ENCODE measurements at places on chromosomes 6 and 20.

DNA sequence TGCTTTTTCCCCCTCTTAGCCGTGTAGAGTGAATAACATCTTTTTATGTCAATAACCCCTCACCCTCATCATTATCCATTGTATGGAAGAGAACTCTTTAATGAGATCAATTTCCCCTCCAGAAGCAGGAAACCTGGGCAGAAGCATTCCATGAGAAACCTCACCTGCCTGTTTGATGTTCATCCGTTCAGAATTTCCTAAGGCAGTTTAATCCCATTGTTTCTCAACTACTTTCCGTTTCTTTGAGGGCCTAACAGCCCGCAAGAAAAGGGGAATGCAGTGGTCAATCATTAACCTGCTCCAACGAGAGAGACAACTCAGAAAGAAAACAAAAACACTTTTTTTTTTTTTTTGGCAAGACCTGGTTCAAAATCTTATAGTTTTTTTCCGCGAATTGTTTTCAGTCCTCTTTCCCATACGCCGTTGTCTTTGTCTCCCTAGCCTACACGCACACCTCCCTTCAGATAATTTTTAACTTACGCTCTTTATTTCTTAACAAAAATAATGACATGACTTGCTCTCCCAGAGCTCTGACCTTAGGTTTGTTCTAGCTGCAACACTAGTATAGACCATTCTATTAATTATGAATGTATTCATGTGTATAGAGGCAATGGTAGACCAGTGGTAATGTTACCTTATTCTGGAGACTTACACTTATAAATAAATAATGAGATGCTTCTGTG, 25.6 kb upstream of the ID4 start:
- DNase-seq, result no peak

- no peak for DNase-seq
Measured at GRCh38 chr6:164756142-164756541, 553.3 kb downstream of the C6orf118 start.

GRCh38 chr6:90401933-90402830, 105.5 kb upstream of the BACH2 start:
- no peak for DNase-seq

DNA sequence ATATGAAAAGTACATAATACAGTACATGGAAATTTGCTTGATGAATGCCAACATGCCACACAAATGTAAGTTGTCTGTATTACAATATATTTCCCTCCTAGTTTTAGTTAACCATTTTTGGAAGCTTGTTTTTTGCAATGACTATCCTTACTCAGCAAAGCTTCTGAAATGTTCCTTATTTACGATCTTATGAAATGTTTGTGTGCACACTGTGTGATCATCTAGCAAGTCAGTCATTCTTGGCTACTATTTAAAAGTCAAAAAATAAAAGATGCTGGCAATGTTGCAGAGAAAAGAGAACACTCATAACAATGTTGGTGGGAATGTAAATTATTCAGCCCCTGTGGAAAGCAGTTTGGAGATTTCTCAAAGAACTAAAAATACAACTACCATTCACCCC, 33.8 kb downstream of the SUMO4 start:
- DNase-seq, result no peak

- DNase-seq, result no peak
Measured at GRCh38 chr20:22775671-22776139, 191.3 kb upstream of the FOXA2 start.

- no peak for DNase-seq
Measured at GRCh38 chr6:14094721-14095120, 22.9 kb upstream of the CD83 start.

DNA sequence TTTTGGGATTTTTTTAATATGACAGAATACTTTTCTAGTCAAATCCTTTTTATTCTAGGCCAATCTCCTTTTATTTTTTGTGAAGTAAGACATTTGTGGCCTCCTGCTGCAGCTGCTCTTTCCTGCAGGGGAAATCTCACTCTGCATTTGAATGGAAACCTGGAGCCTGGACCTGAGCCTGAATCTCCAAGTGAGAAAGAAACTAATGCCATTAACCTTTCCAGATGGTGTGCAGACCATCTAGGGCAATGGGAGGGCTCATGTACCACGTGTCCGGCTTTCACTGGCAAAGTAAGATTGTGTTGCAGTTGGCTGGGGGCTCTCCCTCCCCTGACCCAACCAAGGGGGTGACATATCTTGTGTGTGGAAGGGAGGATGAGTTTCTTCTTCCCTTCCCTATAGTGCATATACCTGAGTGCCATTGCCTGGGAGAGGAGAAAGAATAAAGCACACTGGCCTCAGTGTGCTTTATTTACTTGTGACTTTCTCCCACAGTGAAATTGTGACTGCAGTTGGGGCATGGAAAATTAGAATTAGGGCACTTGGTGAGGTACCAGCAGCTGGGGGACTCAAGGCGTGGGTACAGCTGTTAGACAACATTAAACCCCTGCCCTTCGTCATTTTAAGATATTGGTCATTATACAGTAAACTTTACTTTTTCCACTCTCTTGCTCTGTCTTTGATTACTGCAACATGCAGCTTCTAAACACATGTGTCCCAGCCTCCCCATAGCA, 159.8 kb upstream of the RIN2 start:
- DNase-seq, result no peak

DNA sequence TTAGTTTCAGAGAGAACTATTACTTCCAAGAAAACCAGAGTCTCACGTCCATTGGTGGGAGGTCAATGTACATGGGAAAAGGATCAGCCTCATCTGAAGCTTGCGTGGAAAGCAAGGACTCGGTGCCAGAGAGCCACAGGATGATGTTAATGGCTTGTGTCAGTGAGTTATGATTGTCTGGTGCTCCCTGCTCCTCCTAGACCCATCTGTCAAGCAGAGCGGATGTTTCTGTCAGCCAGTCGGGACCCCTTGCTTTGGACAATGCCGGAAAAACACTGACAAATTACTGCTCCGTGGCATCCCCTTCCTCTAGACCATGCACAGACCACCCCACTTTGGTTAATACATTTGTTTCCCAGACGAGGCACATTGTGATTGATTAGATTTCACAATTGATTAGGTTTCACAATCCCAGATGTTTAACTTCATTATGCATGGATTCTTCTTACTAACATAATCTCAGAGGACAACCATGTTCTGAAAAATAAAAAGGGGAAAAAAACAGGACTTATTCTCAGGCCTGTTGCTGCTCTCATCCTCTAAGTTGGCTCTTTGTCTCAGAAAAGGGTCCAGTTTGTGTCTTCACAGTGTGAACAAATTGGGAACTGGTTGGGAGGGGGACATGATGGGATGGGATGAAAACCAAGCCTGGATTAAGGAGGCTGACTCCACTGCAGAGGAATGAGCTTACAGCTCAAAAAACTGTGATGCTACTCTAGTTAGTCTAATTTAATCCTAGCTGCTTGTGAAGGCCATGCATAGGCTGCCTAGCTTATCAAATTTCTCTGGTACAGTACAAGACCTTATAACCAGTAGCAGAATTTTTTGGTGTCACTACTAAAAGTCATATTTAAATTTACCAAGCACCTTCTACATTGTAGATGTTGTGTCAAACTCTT, 51.9 kb downstream of the UNC5CL start:
- no peak for DNase-seq

- no peak for DNase-seq
Measured at GRCh38 chr20:61936701-61937131, 129.0 kb downstream of the TAF4 start.

GRCh38 chr6:153539602-153540001, 408.5 kb upstream of the RGS17 start:
- no peak for DNase-seq

GRCh38 chr6:41399424-41399823, 64.0 kb downstream of the NCR2 start:
- no peak for DNase-seq

GRCh38 chr6:90131125-90131524, 165.5 kb downstream of the BACH2 start:
- DNase-seq, result no peak

GRCh38 chr20:2006452-2007361, 12.8 kb upstream of the PDYN start:
- no peak for DNase-seq

GRCh38 chr6:44097782-44098317, 29.4 kb downstream of the MRPL14 start:
- DNase-seq, result no peak

GRCh38 chr6:143615785-143616184, 62.0 kb upstream of the PHACTR2 start:
- no peak for DNase-seq

DNA sequence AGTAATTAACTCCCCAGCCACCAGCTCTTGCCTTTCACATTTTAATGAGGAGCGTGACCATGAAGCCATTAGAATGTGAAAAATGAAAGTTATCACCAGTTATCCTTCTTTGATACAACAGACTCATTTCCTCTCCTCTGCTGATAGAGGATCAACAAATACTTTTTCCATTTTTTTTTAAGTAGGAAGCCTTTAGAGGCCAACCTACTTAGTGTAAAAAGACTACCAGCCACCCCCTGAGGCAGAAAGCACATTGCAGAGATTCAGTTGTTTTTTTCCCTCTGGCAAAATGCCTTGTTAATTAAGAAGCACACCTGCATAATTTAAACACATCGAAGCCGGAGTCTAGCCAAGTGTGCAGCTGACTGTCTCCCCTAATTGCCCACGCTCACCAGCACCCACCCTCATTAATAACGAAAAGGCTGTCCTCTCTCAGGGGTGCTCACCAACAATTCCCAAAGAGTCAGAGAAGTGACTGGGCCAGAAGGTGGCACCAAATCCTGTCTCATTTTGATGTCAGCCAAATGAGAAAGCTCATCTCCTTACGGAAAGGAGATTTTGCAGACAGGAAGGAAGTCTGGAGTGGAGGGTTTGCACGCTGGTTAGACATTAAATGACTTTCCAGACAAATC, 60.9 kb upstream of the MC3R start:
- no peak for DNase-seq

GRCh38 chr20:33465481-33466302, 22.1 kb upstream of the SNTA1 start:
- DNase-seq, result no peak

DNA sequence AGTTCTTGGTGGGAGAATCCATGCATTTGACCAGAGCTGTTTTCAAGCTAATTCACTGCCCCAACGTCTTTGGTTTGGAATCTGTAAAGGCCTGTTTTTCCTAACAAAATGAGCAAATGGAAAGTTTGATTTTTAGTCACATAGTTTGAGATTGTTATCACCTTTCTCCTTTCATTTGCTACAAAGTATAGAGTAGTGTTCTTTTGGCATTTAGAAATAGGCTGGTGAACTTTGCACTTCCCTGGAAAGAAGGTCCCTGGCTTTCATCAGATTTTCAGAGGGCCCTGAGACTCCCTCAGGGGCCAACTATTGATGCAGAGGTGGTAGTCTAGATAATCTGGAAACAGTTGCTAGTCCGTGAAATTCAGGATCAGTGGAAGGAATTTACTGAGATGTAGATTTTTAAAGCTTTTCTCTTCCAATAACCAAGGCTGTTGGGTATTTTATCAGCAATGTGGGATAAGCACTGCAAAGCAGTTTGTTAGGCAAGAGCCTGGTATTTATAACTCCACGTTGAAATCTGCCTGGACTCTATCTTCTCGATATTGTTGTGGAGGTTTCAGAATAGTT, 1.7 kb downstream of the ARFGEF2 start:
- DNase-seq, result no peak

GRCh38 chr6:111524735-111525134, 41.7 kb upstream of the REV3L start:
- no peak for DNase-seq

GRCh38 chr6:169841907-169842606, 90.6 kb downstream of the ERMARD start:
- no peak for DNase-seq

GRCh38 chr20:58722877-58723627, 30.5 kb downstream of the NPEPL1 start:
- peak; percentile 35 for DNase-seq

DNA sequence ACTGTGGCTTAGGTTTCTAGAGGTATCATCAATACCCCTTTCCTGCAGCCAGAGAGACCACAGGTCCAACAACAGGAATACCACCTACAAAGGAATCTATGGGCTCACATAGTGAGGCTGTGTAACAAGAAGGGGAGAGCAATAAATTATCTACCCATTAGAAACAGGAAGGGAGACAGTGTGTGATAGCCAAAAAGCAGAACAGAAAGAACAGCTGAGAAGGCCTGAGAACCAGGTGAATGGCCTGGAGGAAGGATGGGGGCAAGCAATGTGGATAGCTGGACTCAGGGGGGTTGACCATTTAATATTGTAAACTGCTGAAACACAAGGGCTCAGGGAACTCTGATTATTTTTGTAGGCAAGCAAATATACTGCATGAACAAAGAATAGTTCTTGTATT, 628.2 kb downstream of the COL12A1 start:
- DNase-seq, result no peak

DNA sequence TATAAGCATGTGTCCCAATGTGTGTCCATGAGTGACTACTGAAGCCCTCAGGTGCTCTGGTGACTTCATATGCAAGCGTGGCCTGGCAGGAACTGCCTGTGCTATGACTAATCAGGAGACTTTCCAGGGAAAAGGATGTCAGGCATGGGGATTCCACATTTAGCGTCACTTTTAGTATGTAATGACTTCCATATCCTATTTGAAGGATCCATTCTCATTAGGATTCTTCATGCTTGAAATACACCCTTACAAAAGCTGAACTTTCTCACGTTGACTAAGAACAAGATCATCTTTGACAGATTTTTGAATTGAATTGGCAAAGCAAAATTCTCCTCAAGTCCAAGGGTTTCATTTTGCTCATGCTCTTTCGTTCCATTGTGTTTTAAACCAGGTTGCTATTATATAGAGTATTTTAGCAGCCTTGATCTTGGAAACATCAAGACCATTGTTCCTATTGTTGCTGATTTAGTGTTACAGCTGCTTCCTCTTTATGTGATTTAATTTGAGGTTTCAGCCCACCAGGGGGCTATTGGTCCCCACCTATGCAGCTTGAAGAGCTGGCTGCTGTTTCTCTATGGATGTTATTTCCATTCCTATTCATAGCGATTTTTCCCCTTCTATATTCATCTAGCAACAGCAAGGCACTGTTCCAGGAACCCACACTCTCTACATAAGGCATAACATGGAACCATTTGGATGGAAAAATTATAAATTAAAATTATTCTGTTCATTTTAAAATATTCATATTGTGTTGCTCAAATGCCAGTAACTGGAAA, 418.6 kb downstream of the CDKAL1 start:
- no peak for DNase-seq

DNA sequence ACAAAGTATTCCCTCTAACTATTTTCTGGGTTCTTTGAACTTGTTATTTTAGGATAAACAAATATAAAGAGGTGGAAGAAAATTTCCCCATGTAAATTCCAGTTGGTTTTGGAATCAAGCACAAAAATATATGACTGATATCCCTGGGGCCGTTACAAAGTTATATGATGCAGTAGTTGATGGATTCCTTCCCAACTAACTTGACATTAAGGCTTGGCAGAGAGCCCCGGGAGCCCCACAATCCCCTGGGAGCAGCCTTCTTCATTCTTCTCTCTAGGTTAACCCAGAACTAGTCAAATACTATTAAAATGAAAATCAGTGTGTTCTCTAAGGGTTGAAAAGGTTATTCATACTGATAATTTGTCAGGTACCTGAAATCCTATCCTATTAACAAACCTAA, 508.9 kb upstream of the SOX4 start:
- DNase-seq, result no peak

- DNase-seq, result peak; percentile 80
Measured at GRCh38 chr20:63750807-63751470, 11.4 kb downstream of the SLC2A4RG start.

Data from suprapubic skin (tissue), 4 donors.